Activated naive CD4-positive, alpha-beta T cell treated with anti-CD3 and anti-CD28 coated beads, Interleukin-2, amount 50 U/mL, for 72 hours (primary cell): ENCODE measurements at places on chromosomes 2 and 18.

GRCh38 chr2:9808334-9809063, 34.8 kb upstream of the TAF1B start:
- no peak for DNase-seq

DNA sequence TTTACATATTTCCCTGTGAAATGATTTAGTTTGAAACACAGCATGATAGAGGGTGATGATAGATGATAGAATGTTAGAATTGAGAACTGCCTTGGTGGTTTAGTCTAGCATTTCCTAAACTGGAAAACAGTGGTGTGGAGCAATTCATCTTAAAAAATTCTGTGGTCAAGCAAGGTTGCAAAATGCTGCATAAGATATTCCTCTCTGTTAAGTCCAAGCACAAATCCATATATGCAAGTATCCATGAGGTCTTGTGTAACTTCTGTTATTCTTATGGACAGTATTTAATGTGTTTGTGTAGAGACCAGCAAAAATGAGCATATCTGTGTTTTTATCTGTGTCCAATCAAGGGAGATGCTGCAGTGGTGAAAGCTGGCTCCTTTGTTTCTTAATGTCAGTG, 30.0 kb downstream of the CPS1 start:
- no peak for DNase-seq

DNA sequence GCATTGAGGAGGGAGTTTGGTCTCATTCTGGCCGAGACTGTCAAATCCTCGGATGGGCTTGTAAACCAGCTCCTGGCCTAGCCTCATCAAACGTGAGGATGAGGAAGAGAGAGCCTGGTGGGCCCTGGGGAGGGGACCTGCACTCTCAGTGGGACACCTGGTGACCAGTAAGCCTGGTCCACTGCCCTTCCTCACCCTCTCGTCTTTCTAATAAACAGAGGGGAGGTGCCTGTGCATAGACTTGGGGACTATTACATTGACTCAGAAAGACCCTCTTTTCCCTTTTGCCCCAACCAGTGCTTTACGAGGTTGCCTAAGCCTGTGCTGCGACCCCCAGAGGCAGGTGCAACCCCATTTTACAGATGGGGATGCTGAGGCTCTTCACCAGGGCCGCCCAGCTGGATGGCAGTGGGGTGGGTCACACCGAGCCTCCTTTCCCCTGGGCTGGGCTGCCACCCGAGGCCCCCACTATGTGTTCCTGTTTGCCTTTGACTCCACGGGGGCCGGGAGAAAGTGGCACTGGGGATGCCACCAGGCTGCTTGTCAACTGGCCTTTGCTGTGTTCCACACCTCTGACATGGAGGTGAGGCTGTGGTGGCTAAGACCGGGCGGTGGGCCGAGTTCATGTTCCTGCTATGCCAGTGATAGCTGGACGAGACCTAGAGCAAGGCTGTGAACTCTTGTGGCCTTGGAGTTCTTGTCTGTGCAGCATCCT, 85.9 kb downstream of the GLI2 start:
- no peak for DNase-seq

DNA sequence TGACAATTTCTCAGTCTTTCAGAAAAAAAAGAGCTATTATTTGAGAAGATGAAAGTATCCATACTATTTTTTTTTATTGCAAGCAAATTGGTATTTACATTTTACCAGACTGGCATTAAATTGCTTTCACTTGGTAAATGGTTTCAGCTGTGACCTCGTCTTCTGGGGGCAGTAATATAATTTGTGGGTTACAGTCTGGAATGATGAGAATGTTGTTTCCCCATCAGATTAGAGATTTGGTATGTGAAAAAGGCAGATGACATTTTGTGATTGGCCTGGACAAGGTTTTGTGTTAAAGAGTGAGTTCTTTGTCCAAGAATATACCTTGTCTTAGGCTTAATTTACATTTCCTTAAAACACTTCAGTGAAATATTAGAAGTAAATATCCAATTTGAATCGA, 390.1 kb upstream of the ST6GAL2 start:
- no peak for DNase-seq

- DNase-seq: no peak
Observed at GRCh38 chr2:155157711-155158110, 459.2 kb downstream of the KCNJ3 start.

DNA sequence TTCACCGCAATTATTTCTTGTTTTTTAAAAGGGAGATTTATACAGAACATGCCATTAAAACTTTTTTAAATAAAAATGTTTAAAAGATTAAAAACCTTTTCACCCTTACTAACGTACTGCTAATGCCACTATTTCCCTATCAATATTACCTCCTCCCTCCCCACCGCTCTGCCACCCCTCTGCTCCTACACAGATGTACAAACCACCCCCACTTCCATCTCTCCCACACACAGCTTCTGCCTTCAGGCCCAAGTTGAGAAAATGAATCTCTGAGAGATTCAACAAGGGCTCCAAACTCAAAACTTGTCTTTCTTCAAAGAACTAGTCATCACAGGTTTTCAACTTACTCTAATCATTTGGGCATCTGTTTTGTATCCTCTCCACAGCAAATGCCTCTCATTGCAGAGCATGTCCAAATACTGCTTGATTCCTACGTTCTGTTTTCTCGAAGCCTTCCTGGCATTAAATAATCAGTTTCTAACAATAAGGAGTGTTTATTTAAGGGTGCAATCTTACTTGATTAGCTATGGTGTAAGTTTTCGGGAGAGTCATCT, 32.1 kb downstream of the FARSB start:
- no peak for DNase-seq

- no peak for DNase-seq
Observed at GRCh38 chr2:228401065-228401912, 219.8 kb upstream of the SPHKAP start.

DNA sequence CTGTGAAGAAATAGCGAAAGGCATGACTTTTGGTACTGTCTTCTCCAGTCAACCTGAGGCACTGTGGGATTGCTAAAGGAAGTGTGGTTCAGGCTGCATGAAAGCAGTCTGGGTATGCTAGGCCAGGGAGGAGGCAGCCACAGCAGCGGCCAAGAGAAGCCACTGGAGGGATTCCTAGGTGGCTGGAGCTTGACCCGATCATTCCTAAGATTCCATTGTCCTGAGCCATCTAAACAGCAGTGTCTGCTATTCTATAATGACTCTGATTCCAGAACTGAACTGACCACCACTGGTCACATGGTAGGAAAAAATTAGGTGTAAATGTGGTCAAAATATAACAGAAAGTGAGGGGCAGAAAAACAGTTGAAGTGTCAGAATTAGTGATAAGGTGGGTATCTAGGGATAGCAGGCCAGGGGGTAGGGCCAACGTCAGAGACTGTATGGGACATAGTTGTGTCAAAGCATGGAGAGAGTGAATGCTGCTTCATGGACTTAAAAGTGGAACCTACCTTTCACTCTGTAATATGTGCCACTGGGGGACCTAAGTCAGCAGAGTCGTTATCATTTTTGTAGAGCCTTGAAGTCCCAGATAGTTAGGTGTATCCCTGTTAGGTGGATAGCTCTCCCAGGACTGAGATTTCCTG, 204.6 kb downstream of the CTNNA2 start:
- no peak for DNase-seq

DNA sequence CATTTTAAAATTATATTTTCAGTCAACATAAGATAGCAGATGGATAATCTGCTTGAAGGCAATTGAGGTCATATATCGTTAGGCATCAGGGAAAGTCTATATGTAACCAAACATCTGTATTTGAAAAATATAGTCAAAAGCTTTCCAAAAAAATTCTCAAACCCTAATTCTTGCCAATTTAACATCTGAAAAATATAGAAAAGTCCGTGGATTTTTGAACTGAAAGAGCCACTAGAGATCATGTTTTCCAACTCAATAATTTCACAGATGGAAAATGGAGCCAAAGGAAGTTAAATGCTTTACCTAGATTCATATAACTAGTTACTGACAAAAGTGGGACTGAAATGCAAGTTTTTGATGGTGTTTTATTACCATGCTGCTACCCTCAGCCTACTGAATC, 185.1 kb upstream of the ZNF804A start:
- no peak for DNase-seq

GRCh38 chr2:30808695-30809094, 1.4 kb upstream of the CAPN13 start:
- DNase-seq: no peak

DNA sequence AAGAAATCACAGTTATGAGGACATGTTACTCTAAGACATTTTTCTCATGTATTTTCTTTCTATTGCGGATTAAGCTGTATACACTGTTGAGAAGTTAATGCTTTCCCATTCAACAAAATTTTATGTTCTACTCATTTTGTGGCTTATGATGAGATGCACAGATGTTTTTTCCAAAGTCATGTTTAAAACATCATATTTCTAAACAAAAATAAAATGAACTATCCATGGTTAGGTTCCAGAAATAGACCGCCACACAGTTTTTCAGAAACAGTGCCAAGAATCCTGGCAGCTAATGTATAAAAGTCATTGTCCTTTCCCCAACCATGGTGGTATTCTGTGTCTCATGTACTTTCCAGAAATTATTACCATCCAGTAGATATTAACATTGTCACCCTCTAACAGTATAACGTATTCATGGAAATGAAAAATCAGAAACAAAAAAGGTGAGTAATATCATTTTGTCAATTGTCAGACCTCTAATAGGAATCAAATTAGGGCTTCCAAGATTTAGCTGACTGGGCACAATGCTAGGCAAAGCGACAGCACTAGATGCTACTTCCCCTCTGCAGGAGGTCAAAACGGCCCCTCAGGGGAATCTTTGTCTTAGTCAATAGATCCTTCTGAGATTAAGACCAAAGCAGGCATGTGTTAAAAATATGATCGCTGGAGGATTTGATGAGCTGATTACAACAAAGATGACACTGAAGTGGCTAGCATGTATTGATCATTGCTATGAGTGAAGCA, 54.4 kb upstream of the ZNF397 start:
- DNase-seq: no peak

GRCh38 chr2:224038830-224039079, 331 bp downstream of the SERPINE2 start:
- DNase-seq: peak; percentile 61

GRCh38 chr2:63591566-63592175, 2.9 kb downstream of the MDH1 start:
- no peak for DNase-seq

DNA sequence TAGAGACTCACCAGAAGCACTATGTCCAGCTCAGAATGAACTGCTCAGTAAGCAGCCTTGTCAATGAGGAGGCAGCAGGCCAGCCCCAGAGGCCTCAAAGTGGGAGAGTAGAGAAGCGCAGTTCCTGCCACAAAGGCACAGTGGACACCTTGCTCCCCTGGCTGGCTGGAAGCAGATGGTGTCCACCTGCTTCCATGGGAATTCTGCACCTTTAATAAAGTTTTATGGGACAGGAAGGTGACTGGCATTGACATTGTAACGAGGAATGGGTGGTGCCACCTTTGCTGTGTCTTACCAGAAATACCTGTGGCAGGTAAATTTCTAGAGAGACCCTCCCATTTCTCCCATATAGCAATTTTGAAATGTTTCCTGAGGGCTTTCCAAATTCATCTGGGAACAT, 6.7 kb upstream of the IL1B start:
- no peak for DNase-seq

DNA sequence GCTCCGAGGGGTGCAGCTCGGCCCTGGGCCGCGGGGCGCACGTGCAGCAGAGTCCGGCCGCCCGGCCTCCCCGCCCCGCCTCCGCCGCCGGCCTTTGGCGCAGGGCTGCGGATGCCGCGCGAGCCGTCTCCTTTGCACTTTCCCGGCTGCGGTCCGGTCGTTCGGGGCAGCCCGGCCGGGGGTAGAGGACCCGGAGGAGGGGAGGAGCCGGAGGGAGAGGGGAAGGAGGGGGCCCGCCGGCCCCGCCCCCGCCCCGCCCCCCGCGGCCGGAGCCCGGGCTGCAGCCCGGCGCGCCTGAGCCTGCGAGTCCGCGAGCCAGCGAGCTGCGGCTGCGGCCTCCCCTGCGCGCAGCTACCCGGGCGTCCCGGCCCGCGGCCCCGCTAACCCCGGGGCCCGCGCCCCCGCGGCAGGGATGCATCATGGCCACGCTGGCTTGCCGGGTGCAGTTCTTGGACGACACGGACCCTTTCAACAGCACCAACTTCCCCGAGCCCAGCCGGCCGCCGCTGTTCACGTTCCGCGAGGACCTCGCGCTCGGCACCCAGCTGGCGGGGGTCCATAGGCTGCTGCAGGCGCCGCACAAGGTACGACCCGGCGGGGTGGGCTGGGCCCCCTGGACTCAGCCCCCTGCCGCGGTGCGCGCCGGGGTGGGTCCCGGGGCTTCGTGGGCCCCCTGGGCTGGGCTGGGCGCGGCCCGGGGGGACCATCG, at the start of gene FHOD3:
TSS of gene FHOD3 (plus strand) at position 297 of the 709 bp plus-strand sequence. CDS start at position 420, 123 bp downstream.
- no peak for DNase-seq

GRCh38 chr2:199378948-199379650, 78.6 kb downstream of the SATB2 start:
- no peak for DNase-seq

DNA sequence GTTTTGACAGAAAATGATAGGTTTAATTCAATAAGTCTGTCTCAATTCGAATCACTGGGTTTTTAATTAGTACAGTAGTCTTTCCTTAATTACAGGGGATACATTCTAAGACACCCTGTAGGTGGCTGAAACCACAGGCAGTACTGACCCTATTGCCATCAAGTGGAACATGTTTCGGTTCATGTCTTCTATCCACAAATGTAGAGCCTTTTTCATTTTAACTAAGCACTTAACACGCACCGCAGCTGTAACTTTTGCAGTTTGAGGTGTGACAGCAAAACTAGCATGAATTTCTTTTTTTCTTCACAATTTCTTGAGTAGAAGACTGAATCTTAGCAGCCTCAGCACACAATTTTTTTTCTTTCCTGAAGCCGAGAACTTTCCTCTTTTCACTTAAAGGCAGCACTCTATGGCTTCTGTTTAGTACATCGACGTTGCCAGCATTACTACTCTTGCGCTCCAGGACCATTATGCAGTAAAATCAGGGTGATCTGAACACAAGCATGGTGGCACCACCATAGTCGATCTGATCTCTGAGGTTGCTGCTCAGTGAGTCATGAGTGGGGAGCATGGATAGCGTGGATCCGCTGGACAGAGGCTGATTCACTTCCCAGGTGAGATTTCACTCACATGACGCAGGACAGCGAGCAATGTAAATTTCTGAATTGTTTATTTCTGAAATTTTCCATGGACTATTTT, 805.1 kb downstream of the RNF144A start:
- no peak for DNase-seq

DNA sequence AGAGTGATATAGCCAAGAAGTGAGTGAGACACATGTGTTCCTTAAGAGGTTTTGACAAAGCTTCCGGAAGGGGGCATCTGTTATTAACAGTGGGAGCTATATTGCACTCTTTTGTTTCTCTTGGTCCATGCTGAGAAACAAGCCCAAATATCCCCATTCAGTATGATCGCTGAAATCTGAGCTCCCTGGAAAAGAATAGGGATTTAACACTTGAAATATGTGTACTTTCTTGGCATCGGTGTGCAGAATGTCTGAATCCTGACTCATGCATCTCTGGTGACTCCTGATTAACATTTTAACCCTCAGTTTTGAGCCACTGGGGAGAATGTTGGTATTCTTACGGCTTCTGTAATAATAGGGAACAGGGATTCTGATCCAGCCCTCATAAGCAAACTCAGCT, 448.1 kb downstream of the TSN start:
- DNase-seq: no peak
